Endothelial cell (in vitro differentiated cells): ENCODE measurements at places on chromosomes 2 and 18.

GRCh38 chr2:25306777-25307368 is 34.9 kb downstream of the DNMT3A start:
- DNase-seq, result no peak

GRCh38 chr2:216665242-216665641 is 30.1 kb downstream of the IGFBP5 start:
- no peak for DNase-seq

DNA sequence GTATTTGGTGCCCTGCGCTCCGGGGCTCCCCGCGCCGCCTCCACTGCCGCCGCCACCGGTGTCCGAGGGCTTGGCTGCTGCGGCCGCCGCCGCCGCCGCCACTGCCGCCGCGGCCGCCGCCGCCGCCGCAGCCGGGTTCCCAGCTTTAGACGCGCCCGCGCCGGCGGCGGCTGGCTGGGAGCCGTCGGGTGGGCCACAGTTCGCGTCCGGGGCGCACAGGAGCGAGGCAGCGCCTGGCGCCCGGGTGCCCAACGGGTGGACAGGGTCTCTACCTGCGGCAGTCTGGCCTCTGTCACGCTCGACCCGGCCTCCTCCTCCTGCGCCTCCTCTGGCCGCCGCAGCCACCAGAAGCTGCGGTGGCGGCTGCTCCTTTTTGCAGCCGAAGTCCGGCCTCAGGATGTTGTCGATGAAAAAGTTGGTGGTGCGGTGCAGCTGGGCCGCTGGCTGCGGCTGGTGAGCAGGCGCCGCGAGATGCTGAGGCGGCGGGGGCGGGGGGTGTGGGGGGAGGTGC is 951 bp downstream of the EN1 start:
- DNase-seq, result peak; percentile 18

DNA sequence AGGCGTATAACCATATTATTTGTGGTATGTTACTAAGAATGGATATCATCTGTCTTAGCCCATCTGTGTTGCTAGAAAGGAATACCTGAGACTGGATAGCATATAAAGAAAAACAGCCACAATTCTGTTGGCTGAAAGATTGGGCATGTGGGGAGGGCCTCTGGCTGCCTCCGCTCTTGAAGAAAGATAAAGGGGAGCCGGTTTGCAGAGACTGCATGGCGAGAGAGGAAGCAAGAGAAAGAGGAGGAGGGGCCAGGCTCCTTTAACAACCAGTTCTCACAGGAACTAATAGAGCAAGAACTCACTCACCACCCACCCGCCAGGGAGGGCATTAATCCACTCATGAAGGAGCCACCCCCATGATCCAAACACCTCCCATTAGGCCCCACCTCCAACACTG is 29.2 kb upstream of the UXS1 start:
- DNase-seq, result no peak

GRCh38 chr18:79988071-79988450 is 302 bp downstream of the TXNL4A start:
- peak; percentile 72 for DNase-seq
